ENCODE measurements at places on chromosomes 1 and 21.

- DNase-seq: no peak
Observed at GRCh38 chr1:18817795-18818435, 41.5 kb downstream of the TAS1R2 start.

- DNase-seq: peak; percentile 68
Observed at GRCh38 chr21:34536820-34537219, 24.8 kb upstream of the KCNE1 start.

GRCh38 chr1:114437812-114438211, 73.2 kb downstream of the TRIM33 start:
- no peak for DNase-seq

DNA sequence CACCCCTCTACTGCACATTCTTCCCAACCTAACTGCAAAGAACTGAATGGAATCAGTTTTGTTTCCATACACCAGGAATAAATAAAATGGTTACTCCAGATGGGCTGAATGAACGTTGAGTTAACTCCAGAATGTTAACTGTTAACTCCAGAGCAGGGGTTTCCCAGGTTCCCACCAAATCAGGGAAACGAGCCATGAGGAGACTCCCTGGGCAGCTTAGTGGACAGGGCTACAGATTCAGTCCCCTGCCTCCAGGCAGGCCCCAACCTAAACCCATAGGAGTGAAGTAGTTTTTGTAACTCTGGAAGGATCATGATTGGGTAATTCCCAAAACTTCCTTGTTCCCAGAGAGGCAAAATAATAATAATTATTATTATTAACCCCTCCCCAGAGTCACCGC, 14.1 kb downstream of the VSIG8 start:
- DNase-seq: no peak

- no peak for DNase-seq
Observed at GRCh38 chr1:115084902-115085511, 4.3 kb downstream of the TSPAN2 start.

DNA sequence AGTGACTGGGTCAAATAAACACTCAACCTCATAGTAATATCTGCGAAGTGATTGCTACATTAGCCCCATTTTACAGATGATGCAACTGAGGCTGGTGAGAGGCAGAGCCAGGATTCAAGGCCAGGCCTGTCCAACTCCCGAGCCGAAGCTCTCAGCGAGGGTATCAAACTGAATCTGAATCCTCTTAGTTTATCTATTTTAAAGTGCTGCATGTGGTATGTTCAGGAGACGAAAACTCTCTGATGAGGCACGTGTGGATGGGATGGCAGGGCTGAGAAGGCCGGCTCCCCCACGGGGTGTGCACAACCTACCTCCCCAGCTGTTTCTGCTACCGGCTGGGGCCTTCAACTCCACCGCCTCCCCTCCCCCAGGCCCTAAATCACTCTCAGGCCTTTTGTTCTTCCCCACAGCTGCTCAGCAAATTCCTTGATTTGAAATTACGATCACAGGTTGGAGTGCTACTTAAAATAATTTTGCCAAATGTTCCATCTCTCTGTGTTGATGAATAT, 171.8 kb downstream of the TOMM20 start:
- DNase-seq: no peak

DNA sequence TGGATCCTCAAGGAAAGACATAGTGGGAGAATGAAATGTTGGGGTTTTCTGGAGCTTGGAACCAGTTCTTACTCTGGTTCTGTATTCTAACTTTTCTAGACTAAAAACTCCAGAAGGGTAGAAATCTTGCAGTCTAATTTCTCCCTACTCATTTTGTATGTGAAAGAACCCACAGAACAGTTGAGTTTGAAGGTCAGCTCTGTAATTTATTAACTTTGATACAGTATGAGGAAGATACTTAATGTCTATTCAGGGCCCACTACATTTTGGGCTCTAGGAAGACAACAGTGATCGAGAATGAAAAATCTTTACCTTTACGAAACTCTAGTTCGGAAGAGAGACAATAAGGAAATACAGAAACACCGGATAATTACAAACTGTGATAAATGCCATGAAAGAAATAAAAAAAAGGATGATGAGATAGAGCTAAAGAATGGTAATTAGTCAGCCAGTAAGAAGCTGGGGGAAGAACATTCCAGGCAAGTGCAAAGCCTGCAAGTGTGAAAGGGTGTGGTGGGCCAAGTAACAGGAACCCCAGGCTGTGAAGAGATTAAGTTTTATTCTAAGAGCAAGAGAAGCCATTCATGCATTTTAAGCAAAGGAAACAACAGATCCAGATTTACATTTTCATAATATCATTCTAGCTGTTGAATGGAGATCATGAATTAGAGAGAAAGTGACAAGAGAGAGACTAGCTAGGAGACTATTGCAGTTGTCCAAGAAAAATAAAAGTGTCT, 159.9 kb upstream of the HMCN1 start:
- DNase-seq: peak; percentile 20

GRCh38 chr1:92126088-92126487, 45.9 kb downstream of the BTBD8 start:
- DNase-seq: peak; percentile 4
